ENCODE measurements at places on chromosomes 2 and 18.

GRCh38 chr2:25194576-25195122 is 26.3 kb upstream of the POMC start:
- DNase-seq = no peak

- DNase-seq = no peak
Measured at GRCh38 chr18:5975111-5976002, 80.0 kb upstream of the TMEM200C start.

DNA sequence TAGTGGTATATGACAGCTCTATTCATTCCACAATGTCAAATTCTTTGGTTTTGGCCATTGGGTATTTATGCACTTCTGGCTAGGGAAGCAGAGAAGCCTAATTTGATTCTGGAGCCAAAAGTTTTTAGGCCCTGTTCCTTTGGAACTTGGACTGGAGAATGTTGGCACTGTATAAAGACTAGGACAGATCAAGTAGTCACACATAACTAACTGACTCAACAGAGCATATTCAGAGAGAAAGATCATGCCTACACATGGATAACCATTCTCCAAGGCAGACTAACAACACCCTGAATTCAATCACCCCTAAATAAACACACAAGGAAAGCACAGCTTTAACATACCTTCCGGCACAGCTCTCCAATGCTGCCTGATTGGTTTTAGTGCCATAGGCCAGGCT is 62.9 kb downstream of the ARHGAP15 start:
- DNase-seq = no peak

DNA sequence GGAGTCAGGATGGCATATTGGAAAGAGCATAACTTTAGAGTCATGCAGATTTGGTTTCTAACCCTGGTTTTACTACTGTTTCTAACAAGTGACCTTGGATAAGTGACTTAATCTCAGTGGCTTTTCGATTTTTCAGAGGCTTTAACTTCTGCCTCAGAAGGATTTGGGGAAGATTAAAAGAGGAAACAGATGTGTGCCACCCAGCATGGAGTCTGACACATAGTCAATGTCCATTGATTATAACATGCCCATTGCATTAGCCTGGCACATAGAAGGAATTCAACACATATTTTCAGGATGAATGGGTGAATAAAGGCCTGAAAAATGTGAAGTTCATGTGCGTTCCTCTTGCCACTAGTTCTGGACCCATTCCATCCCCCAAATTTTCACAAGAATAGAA is 438.2 kb downstream of the EPHA4 start:
- DNase-seq = no peak

GRCh38 chr18:38883111-38883510 is 1317.5 kb upstream of the CELF4 start:
- no peak for DNase-seq

DNA sequence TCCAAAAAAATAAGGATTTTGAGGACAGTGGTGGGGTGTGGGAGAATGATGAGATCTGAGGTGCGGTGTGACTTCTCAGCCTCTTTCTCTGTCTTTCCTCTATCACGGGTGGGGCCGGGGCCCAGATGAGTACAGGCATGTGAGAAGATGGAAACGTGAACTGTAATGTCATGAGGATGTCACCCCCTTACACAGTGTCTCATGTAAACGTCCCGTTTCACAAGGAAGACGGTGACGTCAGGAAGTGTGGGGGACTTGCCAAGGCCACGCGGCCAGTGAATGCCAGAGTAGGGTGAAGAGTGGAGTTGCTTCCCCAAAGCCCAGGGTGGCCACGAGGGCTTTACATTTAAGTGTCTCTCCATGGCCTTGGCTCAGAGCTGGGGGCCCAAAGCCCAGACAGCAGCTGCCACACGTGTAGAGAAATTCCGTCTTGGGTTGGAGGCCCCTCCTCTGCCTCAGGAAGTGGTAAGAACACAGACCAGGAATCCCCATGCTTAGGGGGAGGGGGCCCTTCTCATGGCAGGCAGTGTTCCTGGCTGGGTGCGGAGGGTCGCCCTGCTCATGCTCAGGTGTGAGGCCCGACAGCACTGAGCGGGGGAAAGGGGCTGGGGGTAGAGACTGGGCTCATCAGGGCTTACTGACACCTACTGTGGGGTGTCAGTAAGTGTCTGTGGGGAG is 80.9 kb upstream of the SMAD7 start:
- DNase-seq = no peak

DNA sequence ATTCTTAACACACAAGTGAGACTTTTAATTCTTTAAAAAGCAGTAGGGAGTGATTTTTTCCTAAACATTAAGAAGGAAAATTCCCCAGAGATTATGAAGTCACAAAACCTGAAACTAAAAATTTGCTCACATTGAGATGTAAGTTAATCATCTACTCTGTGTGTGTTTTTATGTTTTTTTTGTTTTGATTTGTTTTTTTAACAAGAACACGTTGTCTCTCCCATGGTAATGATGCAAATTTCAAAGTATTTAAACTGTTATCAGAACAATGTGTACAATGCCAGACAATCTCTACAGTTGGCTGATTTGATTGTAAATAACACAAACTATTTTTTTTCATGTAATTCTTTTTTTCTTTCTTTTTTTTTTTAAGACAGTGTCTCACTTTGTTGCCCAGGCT is 71.5 kb downstream of the COLEC12 start:
- DNase-seq = no peak

- DNase-seq = no peak
Measured at GRCh38 chr2:241637795-241638660, 535 bp downstream of the ATG4B start.

GRCh38 chr2:222703886-222704285 is 32.4 kb downstream of the MOGAT1 start:
- DNase-seq = no peak

DNA sequence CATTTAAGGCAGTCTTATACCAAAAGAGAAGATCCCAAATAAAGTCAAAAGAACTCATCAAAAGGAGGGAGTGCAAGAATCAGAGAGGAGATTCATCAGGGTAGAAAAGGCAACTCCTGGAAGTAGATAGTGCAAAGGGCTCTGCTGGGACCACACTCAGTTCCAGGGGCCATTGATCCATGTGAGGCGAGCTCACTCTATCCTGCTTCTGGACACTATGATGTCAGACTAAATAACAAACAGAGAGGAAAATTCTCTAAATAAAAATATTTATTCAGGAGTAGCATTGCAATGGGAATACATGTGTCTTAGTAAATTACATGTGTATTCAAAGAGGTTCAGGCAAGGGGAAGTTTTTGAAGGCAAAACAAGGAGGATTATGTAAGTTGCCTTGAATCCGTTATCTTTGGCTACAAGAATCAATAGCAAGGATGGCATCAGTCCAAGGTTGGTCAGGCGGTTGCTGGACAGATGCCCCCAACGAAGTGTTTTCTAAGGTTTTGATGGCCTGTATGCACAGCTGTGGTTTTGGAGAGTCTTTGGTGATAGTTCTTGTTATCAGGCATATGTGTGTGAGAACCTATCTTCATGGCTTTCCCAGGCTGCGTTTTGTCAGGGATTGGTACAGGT is 13.2 kb upstream of the SERPINB12 start:
- DNase-seq = no peak

DNA sequence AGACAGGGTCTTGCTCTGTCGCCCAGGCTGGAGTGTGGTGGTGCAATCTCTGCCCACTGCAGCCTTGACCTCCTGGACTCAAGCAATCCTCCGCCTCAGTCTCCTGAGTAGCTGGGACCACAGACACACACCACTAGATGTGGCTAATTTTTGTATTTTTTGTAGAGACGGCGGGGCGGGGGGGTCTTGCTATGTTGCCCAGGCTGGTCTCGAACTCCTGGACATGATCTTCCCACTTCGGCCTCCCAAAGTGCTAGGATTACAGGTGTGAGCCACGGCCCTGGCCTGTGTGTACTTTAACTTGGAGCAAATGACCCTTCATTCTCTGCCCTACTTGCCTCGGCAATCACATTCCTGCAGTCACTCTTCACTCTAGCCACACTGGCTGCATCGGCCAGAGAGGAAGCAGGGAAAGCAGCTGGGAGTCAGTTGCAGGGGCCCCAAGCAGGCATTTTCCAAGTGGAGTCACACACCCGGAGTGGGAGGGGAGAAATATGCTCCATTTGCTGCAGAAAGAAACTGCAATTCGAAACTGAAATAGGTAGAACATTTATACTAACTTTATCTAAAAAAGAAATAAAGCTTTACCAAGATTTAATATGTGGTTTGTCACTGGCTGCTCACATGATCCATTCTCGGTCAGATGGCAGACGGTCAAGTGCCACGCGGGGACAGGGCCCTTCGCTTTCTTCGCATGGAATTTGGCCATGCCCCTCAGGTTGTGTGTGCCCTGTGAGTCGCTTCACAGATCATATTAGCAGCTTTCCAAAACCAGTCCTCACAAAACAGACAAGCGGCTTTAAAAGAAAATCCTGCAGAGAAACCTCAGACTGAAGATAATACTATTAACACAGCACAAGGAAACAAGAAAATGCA is 37.1 kb downstream of the FAM161A start:
- DNase-seq = no peak

GRCh38 chr2:185643434-185643833 is 95.2 kb upstream of the FSIP2 start:
- DNase-seq = peak; percentile 56

GRCh38 chr2:227016894-227017293 is 147.1 kb downstream of the COL4A4 start:
- DNase-seq = no peak

DNA sequence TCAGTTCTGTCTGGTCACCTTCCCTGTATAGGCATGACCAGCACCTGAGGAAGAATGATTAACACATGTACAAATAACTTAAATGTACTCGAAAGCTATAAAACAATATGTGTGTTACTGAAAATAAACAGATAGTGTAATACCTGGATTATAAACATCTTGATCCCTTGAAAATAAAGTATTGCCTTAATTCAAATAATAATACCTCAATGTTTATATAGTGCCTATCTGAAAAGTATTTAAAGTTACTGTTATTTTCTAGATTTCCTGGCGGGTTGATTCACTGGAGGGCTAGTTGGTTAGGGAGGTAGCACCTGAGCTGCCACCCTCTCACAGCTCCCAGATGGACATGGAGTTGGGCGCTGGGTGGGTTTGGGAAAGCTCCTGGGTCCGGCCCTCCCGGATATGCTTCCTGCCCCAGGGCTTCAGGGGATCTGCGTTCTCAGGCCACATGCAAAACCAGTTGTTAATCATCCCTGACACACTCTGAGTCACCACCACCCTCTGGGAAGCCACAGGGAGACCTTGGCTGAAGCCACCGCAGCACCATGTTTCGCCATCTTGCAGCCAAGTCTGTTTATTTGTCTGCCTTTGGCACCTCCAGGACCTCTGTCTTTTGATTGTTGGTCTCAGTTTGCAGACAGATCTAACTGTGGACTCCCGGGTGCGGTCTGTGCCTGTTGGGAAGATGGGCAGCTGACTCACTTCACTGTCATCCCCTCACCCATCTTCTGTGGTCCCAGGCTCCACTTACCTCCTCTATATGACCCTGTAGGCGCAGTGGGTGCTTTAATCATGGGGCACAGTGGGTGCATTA is 35.3 kb downstream of the RAB31 start:
- DNase-seq = no peak

DNA sequence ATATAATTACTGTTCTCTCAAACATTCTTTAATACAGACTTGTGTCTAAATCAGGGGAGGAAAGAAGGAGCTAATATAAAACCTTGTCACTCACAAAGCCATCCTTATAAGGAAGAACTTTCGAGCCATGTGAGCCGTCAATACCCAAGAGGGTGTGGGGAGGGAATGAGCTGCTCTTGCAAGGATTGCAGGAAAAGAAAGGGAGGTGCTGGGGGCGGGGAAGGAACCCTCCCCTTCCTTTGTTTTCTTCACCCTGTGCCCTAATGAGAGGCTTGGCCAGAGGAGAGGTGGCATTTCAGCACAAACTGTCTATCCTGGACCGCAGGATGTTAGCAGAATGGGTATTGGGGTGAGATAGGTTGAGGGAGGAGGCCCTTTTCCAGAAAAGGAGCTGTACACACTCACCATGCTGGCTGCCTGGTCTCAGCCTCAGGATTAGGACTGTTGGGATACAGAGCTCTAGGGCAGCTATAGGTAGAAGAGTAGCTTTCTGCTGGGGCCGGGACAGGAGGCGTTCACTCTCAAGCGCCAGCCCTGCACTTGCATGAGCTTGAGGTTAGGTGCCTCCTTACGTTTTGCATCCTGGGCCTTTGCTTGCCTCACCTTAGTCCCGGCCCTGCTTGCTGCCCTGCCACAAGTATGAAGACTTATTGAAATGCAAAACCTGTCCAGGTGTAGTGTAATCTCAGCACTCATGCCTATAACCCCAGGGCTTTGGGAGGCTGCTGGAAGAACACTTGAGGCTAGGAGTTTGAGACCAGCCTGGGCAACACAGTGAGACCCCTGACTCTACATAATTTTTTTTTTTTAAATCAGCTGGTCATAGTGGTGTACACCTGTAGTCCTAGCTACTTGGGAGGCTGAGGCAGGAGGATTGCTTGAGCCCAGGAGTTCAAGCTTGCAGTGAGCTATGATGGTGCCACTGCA is 190.5 kb downstream of the LOXHD1 start:
- DNase-seq = no peak

DNA sequence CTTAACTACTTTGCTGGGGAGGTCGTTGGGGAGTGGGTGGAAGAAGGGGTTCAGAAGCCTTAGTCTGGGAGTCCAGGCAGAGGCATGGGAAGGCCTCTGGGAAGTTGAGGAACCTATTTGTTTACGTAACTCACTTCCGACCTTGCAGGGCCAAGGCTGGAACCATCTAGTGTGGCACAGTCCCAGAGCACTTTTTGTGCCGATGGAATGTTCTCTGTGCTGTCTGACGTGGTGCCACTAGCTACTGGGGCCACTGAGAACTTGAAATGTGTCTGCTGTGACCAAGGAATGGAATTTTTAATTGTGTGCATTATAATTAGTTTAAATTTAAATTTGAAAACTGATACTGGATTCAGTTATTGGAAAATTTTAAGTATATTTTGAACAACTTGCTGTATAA is 139.7 kb downstream of the FAM161A start:
- no peak for DNase-seq

DNA sequence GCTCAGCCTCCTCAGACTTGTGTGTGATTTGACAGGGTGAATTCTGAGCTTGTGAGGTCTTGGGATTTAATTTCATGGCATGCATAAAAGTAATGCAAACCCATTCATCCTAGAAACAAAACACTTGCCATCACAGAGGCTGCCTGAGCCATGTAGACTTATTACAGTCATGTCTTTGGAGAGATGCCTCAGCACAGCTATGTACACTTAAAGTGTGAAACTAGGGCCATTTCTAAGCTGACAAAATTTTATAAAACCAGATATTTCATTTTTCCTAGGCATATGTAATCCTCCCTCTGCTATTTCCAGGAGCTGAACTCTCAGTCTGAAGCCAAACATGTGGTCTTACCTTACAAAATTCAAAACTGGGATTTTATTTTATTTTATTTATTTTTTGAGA is 322.2 kb upstream of the SPHKAP start:
- DNase-seq = no peak

- no peak for DNase-seq
Measured at GRCh38 chr18:34947711-34948125, 93.5 kb upstream of the MAPRE2 start.

GRCh38 chr2:112032224-112032586 is 22.9 kb upstream of the TMEM87B start:
- DNase-seq = no peak

- DNase-seq = no peak
Measured at GRCh38 chr2:88329815-88330603, 122.5 kb downstream of the FOXI3 start.
